ENCODE measurements at places on chromosomes 1 and 21. TPM values are rescaled to one million over a fixed set of nuclear protein-coding genes. Genes with fewer than 3 reads are reported as not detected.
A peak's percentile ranks its signal among the peaks of the same experiment; 100 is the strongest.

IRF6 gene
- 42.0 TPM for total RNA-seq

CYB561D1 gene
- 6.9 TPM for total RNA-seq

DNA sequence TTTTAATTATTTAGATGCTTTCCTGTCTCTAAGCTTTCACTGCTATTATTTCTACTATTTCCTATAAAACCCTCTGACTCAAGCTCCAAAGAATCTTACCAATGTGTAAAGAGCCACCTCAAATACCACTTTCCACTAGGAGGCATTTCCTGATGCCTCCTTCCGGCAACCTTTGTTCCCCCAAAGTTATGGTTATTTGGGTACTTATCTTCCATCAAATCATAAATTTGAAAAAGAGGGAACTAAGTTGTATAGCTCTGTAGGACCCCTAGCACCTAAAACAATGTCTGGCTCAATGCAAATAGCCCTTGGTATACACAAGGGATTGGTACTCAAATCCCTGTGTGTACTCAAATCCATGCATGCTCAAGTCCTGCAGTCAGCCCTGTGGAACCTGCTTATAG is 79.6 kb downstream of the NME7 start:
- DNase-seq, result peak; percentile 18

- no peak for DNase-seq
Observed at GRCh38 chr21:19018529-19018928, 614.9 kb upstream of the TMPRSS15 start.

GRCh38 chr1:207919523-207920170 is 8.7 kb upstream of the CD34 start:
- peak; percentile 53 for DNase-seq

Measured in endothelial cell of umbilical vein (primary cell).